ENCODE measurements at places on chromosomes 1 and 21.

GRCh38 chr1:152968248-152968647 is 2.2 kb upstream of the SPRR4 start:
- no peak for DNase-seq

- no peak for DNase-seq
Measured at GRCh38 chr1:229000187-229000586, 264.9 kb downstream of the RHOU start.

GRCh38 chr1:204623365-204623893 is 62.1 kb downstream of the LRRN2 start:
- DNase-seq: peak; percentile 38

DNA sequence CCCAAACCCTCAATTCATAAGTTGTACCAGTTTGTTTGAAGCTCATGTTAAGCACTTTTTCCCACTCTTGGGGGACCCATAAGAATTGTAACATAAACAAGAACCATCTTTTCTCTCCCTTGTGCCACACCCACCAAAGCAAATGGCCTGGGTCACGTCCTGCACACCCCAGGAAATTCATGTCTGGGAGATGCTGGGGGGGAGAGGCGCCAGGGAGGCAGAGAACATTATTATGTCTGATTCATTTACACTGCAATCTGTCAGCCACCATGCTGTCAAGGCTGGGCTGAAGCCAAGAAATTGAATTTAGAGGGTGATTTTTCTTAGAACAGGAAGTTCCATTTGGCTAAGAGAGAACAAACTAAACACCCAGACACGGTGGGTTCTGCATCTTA is 37.2 kb upstream of the IPO9 start:
- peak; percentile 74 for DNase-seq

DNA sequence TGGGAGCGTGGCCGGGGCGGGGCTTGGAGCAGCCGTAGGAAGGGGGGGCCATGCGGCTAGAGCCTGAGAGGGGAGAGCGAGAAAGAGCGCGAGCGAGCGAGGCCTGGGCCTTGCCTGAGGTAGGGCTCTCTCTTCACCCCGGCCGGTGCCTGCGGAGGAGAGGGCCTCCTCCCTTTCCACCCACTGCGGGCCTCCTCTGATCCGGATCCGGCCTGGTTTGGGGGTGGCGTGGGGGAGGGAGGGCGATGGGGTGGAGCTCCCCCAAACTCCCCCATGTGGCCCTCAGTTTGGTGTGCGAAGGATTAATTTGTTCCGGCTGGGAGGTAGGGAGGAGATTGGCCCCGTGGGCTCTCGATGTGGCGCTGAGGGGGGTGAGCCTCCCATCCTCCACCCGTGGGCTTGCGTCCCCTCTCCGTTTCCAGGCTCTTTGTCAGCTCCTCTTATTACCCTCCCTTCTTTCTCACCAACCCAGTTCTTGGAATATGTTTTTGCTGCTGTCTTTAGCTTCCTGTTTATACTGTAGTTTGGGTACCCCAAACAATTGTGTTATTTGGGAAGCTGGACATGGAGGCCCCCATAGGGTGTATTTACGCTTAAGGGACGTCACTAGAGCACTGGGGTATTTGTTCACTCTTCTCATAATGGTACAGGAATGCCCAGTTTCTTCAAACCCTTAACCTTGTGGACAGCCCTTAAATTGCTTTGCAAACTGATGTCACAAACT is 685 bp downstream of the UBAP2L start:
- peak; percentile 78 for DNase-seq

GRCh38 chr1:63868268-63868781 is 94.5 kb downstream of the ROR1 start:
- peak; percentile 31 for DNase-seq

DNA sequence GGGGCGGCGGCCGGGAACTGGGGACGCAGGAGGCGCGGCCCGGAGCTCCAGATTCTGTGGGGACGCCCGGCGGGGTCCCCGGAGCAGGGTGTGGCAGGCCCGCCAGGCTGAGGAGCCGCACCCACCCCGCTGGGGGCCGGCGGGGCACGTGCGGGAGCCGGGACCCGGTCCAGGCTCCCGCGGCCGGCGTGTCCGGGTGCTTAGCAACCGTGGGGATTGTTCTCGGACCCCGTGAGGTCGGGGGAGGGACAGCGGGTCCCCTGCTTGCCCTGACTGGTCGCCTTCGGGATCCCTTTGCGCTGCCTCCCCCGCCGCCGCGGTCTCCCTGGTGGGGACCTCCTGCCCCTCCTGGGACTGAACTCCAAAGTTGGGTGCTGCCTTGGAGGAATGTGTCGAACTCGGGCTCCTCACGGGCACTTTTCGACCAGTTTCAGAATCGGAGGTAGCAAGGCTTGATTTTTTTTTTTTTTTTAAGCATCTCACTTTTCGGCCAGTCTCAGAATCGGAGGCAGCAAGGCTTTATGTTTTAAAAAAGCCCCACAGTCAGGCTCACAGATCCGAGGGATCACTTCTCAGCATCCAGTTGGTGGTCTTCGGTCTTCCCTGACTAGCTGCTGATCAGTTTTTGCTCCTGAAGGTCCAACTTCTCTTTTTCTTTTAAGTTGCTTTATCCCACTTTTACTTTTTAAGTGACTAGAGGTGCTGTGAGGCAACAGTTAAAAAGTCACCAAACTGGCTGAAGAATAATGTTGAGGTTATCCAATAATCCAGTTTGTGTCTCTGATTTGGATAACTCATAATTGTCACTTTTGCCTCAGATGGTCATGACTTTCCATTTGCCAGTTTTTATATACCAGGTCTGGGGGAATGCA is 648 bp downstream of the FAM76A start:
- peak; percentile 33 for DNase-seq

GRCh38 chr1:3498986-3499385 is 44.5 kb downstream of the ARHGEF16 start:
- no peak for DNase-seq

DNA sequence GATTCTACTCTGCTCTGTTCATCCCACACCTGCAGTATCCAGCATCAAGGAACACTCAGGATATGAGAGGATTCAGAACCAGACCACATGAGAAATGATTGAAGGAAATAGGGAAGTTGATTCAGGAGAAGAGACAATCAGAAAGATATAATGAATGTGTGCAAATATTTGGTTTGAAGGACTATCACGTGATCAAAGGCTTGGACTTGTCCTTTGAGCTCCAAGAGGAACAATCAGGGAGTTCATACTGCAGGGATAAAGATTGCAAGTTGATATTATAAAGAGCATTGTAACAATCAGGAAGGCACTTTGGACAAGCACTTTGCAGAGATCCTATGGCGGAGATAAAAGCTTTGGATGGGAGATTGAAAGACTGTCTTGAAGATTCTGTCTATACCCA is 13.9 kb upstream of the PIGM start:
- no peak for DNase-seq

DNA sequence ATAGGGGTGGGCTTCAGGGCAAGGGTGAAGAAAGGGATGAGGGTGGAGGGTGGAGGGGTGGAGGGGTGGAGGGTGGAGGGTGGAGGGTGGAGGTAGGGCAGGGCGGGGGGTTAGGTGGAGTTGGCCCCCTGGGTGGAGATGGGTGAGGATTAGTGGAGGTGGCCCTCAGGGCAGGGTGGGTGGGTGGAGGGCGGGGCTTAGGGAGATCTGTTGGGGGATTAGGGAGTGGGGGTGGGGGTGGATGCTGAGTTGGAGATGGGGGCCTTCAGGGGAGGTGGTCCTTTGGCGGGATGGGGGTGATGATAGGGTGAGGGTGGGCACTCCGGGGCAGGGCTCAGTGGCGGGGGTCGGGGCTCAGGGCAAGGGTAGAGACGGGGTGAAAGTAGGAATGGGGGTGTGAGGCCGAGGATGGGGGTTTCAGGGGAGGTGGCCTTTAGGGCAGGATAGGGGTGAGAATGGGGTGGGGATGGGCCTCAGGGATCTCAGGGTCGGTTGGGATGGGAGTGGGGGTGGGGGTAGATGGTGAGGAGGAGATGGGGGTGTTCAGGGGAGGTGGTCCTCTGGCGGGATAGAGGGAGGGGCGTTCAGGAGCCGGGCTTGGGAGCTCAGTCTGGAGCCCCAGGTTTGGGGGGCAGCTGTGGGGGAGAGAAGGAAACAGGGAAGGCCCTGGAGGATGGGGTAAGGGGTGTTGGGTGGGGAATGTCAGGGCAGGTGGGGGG is 800 bp upstream of the DNMT3L start:
- DNase-seq: no peak

DNA sequence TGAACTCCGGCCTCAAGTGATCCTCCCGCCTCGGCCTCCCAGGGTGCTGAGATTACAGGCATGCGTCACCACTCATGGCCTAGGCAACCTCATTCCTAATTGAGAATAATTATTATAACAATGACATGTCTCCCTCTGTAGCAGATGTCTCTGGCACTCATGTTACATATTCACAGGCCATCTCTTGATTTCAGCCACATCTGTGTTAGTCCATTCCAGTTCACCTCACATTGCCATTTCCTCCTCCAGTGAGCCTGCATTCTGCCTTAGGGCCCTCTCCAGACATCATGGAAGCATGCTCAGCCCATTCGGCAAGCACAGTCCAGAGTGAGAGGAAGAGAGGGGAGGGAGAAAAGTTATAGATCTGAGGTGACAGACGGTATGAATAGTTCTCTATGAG is 32.5 kb downstream of the CDKN2C start:
- no peak for DNase-seq

GRCh38 chr1:217660353-217661062 is 29.4 kb downstream of the SPATA17 start:
- DNase-seq: peak; percentile 69

DNA sequence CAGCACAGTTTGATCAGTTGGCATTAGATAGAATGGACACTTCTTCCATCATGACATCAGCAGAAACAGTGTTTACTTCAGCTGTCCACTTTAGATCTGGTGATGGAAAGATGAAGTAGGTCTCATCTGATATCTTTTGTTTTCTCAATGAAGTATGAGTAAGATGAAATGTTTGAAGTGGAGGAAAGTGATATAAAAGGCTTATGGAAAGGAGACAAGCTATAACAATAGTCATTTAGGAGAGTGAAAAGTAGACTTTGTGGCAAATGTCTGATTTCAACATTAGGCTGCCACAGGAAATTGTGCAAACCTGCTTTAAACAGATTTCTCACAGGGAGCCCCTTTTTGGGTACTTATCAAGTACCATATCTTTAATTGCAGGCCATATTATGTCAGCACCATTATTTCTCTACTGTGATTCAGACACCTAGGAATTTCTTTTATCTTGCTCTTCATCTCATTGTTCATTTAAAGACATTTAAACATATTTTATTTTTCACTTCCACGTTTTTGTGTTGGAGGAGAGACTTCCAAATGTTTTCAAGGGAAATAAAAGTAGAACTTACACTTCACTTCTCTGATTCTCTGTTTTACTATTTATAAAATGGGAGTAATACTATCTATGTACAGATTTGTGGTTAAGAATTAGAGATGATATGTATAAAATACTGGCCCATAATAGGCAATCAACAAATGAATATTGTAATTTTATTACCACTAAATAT is 18.1 kb downstream of the PDC start:
- peak; percentile 96 for DNase-seq

- DNase-seq: peak; percentile 72
Measured at GRCh38 chr1:35718492-35719336, at the start of gene C1orf216. C1orf216 (minus strand) TSS chr1:35718884; CDS start chr1:35716321, 2,563 bp downstream.

DNA sequence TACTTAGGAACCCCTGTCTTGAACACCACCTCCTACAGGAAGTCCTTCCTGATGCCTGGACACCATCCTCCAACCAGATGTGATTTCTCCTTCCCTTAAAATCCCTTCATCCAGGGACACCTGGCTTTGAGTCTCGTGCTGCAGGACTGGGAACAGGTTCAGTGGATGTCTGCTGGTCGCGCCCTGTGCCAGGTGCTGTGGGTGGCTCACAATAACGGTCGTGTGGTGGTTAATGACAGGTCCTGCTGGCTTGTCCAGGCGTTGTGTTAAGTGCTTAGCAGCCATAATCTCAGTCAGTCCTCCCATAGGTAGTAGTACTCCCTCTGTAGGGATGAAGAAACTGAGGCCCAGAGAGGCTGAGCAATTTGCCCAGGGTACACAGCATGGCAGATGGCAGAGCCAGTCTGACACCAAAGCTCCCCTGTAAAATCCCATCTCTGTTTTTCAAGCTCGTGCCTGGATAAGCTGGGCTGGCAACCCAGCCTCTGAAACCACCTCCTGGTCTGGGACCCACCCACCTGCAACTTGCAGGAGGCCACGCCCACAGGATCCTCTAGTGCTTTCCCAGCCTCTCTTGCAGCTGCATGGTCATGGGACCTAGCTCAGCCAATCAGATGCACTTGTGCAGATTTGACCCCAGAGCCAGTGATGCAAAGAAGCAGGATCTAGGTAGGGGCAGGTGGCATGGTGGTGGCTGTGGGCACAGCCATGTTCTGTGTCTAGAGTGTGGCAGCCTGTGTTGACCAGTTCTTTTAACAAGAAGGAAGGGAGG is 106.0 kb upstream of the IFFO2 start:
- no peak for DNase-seq

- no peak for DNase-seq
Measured at GRCh38 chr1:155941845-155942531, 550 bp downstream of the RXFP4 start.

GRCh38 chr1:12409681-12410080 is 179.9 kb downstream of the VPS13D start:
- peak; percentile 39 for DNase-seq

GRCh38 chr1:221916176-221916575 is 174.3 kb upstream of the DUSP10 start:
- DNase-seq: no peak

DNA sequence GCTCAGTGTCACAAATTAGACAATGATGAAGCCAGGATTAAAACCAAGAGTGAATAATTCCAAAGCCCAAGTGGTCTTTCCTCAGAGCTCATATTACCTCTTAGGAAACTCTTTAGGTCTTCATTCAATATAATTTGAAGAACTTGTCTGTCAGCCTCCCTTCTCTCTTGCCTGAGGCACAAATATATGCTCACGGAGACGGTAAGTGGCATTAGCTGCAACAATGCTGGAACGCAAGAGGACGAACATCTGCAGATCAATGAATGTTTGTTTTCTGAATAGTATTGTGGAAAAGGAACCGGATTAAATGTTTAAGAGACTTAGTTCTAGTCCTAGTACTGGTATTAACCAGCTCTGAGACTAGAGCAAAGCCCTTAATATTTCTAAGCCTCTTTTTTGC is 39.7 kb upstream of the LYST start:
- DNase-seq: no peak

DNA sequence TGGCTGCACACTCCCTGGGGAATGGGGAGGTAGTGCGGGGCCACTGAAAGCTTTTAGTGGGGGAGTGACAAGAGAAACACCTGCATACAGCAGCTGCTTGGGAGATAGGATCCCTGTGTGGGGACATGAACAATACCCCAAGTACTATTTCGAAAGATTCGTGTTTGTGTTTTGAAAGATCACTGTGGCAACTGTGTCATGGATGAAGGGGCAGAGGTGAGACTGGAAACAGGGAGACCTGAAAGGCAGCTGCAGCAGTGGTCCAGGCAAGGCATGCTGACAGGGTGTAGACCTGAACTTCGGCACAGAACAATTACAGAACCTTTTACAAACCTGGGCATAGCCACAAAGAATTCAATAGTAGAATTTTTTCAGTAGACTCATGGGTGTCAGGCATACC is 32.9 kb downstream of the TENT5C start:
- DNase-seq: no peak

GRCh38 chr1:186983327-186983726 is 154.6 kb downstream of the PLA2G4A start:
- peak; percentile 96 for DNase-seq

GRCh38 chr1:84991097-84991920 is 5.6 kb downstream of the MCOLN2 start:
- no peak for DNase-seq

- DNase-seq: no peak
Measured at GRCh38 chr1:231216498-231216897, 24.5 kb upstream of the GNPAT start.
